ENCODE measurements at places on chromosomes 2 and 18.

GRCh38 chr2:47225061-47225783 lies 70.1 kb upstream of the STPG4 start:
- DNase-seq = no peak

DNA sequence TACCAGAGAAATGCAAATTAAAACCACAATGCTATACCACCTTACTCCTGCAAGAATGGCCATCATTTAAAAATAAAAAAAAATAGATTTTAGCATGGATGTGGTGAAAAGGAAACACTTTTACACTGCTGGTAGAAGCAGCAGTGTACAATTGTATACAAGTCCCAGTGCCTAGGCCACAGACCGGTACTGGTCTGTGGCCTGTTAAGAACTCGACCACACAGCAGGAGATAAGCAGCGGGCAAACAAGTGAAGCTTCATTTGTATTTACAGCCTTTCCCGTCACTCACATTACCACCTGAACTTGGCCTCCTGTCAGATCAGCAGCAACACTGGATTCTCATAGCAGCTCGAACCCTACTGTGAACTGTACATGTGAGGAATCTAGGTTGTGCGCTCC lies 60.7 kb upstream of the DSC1 start:
- DNase-seq = no peak

GRCh38 chr18:52343138-52343537 lies 3.1 kb downstream of the DCC start:
- no peak for DNase-seq

- DNase-seq = peak; percentile 45
These were observed 150.6 kb downstream of the RTN4 start for GRCh38 chr2:54899576-54900200.

DNA sequence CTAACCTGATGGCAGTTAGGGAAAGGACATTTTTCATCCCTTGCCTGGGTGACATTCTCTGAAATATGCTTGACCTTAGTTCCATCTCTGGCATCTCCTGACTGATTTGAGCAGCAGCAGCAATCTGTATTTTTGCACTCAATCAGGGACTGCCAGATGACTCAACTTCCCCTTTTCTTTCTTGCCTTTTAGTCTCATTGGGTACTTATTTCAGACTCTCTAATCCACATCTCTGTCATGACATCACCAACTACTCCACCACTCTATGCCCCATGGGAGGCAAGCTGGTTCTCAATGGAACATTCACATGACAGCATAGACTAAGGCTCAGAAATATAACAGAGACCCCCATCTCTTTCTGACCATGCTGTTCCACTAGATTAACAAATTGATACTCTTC lies 254.2 kb downstream of the RIT2 start:
- no peak for DNase-seq

- no peak for DNase-seq
These were observed 183.2 kb upstream of the KYNU start for GRCh38 chr2:142694282-142694681.

DNA sequence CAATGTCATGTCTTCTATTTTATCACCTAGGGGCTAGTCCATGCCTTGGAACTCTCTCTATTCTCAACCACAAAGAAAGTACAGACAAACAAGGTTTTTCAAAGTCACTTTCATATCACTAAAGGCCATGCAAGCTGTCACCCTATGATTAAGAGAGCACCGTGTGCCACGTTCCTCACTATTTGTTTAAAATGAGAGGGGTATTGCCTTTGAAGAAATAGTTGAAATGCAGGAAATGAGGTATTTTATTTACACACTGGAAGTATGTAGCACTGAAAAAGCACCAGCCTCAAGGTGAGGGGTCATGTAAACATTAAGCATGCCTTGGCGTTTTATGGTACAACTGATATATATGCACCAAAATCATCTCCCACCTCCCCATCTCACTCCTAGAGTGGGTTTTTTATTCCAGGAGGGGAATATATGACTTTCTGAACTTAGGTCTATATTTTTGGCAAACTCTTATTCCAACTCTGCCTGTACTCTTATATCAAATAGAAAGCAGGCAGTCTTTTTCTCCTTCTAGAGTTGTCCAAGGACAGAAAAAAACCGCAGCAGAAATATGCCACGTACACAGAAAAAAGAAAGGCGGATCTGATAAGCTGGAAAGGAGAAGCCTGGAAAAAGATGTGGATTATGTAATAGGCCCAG lies 53.5 kb downstream of the VSNL1 start:
- DNase-seq = no peak

GRCh38 chr2:148524519-148524919 lies 120.0 kb upstream of the EPC2 start:
- DNase-seq = no peak

- no peak for DNase-seq
These were observed 54.4 kb upstream of the MYO3B start for GRCh38 chr2:170123593-170123992.

DNA sequence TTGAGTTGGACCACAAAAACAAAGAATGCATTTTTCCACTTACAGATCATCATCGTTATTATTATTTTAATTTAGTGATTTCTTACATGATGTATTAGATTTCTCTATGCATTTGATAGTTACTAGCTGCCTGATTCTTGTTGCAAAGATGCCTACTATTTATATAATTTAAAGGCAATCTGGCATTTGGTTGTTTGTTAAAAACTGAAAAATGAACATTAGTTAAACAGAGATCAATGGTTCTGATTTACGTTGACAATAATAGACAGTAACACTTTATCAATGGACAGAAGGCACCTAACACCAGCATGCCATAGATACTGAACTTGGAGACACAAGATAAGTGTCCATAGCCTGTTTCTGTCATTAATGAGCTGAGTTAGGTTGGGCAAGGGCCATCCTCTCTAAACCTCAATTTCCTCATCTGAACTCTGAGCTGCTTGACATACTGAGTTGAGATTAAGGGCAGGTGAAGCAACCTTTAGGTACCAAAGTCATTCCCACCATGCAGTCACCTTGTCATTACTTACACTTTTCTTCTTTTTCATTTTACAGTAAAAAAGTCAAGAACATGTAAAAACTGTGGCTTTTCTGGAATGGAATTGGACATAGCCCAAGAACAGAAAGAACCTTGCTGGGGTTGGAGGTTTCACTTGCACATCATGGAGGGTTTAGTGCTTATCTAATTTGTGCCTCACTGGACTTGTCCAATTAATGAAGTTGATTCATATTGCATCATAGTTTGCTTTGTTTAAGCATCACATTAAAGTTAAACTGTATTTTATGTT lies 3.1 kb downstream of the CCL20 start:
- no peak for DNase-seq

DNA sequence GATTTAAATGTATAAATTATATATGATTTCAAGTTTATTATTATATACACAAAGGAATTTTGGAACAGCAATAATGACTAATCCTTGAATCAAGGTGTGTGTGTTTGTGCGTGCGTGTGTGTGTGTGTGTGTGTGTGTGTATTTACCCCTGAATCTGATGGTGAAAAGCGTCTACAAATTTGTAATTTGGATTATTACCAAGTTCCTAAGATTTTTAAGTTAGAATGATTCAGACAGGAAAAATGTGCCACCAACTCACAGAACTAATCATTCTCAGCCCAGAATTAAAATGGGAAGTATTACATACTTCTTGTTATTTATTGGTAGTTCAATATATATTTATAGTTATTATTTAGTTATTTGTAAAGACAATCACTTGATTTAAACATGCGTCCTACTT lies 12.3 kb downstream of the CALCRL start:
- DNase-seq = no peak

GRCh38 chr2:113104054-113104611 lies 23.3 kb upstream of the IL1RN start:
- no peak for DNase-seq

GRCh38 chr2:172480301-172481218 lies 53.2 kb downstream of the ITGA6 start:
- no peak for DNase-seq

- no peak for DNase-seq
These were observed 19.9 kb upstream of the TMEM178A start for GRCh38 chr2:39645826-39646225.

GRCh38 chr2:158723181-158723838 lies 71.8 kb upstream of the DAPL1 start:
- DNase-seq = no peak

- DNase-seq = no peak
These were observed 391 bp upstream of the TMEM17 start for GRCh38 chr2:62506421-62506750.

DNA sequence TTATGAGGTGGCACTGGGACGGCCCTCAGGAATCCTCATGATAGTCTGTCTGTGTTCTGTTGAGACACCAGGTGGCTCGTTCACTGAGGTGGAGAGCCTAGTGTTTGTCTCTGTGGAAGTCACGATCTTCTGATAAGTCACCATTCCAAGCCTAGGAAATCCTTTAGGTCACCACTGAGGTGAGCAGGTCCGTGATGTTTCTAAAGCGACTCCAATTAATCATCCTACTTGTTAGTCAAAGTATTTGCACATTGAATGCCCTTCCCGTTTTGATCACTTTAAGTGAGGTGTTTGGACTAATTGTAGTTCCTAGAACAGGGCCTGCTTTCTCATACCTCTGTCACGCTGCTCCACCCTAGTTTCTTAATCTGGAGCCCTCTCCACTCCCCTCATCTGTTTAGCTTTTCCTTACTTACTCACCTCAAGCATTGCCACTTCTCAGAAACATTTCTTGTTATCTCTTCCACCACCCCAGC lies 28.0 kb upstream of the DSG3 start:
- no peak for DNase-seq

GRCh38 chr2:101160454-101160853 lies 9.3 kb upstream of the TBC1D8 start:
- DNase-seq = no peak

- DNase-seq = no peak
These were observed 68.0 kb downstream of the METTL8 start for GRCh38 chr2:171365778-171366177.

DNA sequence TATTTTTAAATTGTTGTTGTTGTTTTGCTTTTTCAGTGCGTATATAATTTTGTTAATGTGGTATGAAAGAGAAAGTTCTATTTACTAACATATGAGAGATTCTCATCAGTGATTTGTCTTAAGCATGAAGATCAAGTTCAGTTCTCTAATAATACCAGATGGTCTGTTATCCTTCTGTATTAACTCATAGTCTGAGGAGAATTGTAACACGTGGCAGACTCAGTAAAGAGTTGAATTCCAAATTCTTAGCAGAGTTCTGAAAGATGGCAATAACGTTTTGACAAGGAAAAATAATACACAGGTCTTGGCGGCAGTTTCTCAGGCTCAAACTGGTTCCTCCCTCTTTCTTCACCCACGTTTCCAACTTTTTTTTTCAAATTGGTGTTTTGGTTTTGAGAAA lies 17.2 kb upstream of the COL3A1 start:
- no peak for DNase-seq

DNA sequence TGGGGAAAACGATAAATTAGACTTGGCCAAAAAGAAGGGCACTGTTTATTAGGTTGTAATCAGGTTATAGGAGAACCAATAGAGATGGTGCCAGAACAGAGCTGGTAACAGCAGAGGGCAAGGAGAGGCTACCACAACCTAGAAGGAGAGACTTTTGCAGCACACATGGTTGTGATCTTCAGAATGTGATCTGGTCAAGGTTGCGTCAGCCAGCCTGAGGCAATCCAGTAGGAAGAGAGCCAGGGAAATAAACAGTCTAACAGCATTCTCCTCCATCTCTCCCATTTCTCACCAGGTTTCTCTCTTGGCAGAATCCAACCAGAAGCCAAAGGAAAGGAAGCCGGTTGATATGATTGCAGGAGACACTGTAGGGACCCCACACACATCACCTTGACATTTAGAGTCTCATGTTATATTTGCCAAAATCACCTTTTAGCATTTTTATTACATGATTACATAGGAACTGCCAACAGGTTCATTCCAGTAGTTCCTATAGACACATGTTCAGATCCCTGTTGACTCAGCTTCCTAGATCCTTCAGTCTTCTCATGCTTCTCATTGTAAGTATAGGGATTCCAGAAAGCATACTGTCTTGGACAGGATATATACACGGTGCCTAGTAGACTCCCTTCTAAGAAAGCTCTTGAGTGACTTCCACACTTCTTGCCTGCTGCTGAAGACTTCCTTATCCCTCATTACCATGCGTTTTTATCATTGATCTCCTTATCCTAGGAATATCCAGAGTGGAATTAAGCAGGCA lies 17.6 kb upstream of the SPATS2L start:
- DNase-seq = no peak

DNA sequence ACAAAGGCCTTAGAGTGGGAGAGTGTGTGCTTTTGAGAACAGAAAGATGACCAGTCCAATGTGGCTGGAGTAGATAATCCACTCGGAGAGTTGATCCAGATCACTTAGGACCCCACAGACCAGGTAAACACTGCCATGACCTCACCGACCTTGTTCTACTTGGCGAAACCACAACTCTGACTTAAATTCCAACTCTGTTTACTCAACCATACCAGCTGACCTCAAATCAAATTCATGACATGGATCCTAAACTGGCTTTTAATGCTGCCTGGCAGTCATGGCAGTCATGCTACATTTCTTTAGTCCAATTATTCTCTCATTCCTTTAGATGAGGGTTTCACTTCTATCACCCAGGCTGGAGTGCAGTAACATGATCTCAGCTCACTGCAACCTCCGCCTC lies 347.1 kb upstream of the FAM98A start:
- DNase-seq = no peak

DNA sequence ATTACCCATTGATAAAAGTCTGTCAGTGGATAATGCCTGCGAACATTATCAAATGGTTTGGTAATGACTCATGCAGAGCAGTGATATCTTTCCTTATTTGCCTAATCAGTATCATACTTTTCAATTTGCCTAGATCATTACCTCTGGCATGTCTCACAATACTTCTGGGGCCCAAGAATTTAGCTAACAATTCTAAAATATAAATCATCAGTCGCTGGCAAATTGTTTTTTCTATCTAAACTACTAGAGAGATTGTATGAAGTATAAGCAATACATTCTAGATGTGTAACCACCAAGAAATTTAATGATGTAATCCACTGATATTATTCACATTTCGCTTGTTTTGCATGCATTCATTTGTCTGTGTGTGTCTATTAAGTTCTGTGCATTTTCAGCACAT lies 191.2 kb upstream of the CDH19 start:
- DNase-seq = no peak

DNA sequence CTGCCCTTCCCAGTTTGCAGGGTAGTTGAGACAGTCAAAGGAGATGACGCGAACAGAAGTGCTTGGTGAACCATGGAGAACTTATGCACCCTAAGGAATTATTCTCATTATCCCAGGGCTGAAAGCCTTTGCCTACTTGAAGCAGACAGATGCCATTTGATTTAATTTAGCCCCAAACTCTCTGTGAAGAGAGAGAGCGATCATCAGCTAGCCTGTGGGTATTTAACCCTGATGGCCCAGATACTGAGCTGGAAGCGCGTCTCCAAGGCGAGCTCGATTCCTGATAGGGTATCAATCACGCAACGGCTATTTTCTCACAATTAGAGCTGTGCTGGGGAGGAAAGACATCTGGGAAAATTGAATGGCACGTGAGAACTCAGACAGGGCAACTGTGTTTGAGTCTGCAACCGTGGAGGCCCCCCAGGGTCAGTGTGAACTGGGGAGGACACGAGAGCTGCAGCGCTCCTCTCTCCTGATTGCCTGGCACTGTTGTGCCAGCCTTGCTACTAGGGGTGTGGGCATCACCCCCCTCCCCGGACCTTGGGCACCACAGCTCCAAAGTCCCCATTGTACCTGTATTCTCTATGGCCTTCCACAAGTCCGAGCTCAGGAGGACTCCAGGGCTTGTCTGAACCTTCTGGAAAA lies 73.2 kb downstream of the CAPN13 start:
- no peak for DNase-seq

Measured in GM20000 (cell line).